ENCODE measurements at places on chromosomes 2 and 18. TPM values are rescaled to one million over a fixed set of nuclear protein-coding genes. Genes with fewer than 3 reads are reported as not detected.

- peaks cover 10% of the 10 kb centered on the region for H3K4me1 ChIP-seq
- no peak overlapping the region for H3K4me3 ChIP-seq
- H3K27me3 ChIP-seq = peaks cover 15% of the 10 kb centered on the region
- peak; percentile 59 for DNase-seq
- H3K36me3 ChIP-seq = no peaks in the 10 kb centered on the region
Observed at GRCh38 chr2:176104316-176105077, 2.6 kb upstream of the HOXD11 start.

DNA sequence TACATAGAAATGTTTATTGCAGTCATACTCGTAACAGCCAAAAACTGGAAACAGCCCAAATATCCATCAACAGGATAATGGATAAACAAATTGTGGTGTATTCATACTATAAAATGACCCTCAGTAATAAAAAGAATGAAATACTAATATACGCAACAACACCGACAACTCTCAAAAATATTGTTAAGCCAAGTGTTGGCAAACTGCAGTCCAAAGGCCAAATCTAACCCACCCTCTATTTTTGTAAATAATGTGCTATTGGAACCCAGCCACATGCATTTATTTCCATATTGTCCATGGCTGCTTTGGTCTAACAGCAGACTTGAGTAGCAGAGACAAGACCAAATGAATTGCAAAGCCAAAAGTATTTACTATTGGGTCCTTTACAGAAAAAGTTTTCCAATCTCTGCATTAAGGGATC, 151.0 kb downstream of the MREG start:
- no peaks in the 10 kb centered on the region for H3K36me3 ChIP-seq
- DNase-seq = no peak
- H3K27ac ChIP-seq = no peak overlapping the region
- no peaks in the 10 kb centered on the region for H3K27me3 ChIP-seq
- no peaks in the 10 kb centered on the region for H3K4me1 ChIP-seq

GRCh38 chr2:181672255-181673008, 7.9 kb downstream of the NEUROD1 start:
- no peak overlapping the region for H3K27ac ChIP-seq
- DNase-seq = no peak
- H3K4me1 ChIP-seq = no peaks in the 10 kb centered on the region
- H3K4me3 ChIP-seq = no peak overlapping the region

DNA sequence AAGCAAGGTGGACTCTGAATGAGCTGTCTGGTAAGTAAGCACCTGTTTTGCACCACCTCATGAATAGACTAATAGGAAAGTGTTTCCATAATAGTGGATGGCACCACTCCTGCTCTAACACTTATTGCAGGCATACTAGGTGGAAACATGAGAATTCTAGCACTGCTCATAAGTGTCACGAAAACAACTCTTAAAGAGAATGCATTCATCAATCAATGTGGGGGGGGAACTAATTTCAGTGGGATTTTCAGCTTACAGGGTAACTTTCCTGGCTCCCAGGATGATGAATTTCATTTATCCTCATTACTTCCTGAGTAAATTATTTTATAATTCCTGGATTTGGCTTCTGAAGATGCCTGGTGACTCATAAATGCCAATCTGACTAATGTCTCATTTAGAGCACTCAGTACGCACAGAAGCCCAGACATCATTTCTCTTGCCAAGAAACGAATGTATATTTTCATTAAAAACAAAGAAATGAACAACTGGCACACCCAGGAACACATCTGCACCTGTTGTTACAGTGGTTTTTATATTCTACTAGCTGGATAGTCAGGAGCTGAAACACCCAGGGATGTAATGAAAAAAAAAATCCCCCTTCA, 129.6 kb downstream of the PID1 start:
- no peak overlapping the region for H3K4me3 ChIP-seq
- H3K4me1 ChIP-seq = peaks cover 12% of the 10 kb centered on the region
- DNase-seq = peak; percentile 65

GRCh38 chr2:52611759-52612158, 1155.8 kb upstream of the CHAC2 start:
- H3K4me3 ChIP-seq = no peak overlapping the region
- no peaks in the 10 kb centered on the region for H3K4me1 ChIP-seq
- H3K36me3 ChIP-seq = no peaks in the 10 kb centered on the region
- H3K27me3 ChIP-seq = no peaks in the 10 kb centered on the region

DNA sequence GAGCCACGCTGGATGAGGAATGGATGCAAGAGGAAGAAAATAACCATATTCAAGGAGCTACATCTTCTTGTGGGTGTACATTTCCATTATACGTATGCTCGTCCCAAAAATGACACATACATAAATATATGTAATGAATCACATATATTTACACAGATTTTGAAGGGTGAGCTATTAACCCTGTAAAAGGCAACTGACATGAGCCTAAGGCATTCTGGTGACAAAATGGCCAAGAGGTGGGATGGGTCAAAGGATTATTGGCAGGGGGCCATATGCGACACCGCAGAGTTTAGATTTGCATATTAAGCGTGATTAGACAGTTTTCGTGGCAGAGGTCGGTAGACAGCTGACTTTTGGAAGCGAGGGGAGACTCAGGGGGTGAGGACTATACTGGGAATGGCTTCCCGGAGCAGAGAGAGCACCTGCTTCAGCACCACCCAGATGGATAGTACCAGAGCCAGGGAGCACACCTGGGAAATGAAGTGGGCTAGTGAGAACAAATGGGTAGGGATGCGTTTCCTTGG, 431 bp upstream of the CNRIP1 start:
- DNase-seq = peak; percentile 75
- H3K27ac ChIP-seq = peak overlapping the region; percentile 62
- H3K4me1 ChIP-seq = peaks cover 16% of the 10 kb centered on the region
- H3K36me3 ChIP-seq = no peaks in the 10 kb centered on the region
- peak overlapping the region; percentile 86 for H3K4me3 ChIP-seq

Gene COL3A1
- total RNA-seq = 0.36 TPM

Gene RUFY4
- total RNA-seq = not detected

Gene FSIP2
- 2.5 TPM for total RNA-seq

Gene SATB2
- total RNA-seq = 5.1 TPM

Data from PC-3 (cell line).